ENCODE measurements at places on chromosomes 4 and X. TPM values are rescaled to one million over a fixed set of nuclear protein-coding genes. Genes with fewer than 3 reads are reported as not detected.

DNA sequence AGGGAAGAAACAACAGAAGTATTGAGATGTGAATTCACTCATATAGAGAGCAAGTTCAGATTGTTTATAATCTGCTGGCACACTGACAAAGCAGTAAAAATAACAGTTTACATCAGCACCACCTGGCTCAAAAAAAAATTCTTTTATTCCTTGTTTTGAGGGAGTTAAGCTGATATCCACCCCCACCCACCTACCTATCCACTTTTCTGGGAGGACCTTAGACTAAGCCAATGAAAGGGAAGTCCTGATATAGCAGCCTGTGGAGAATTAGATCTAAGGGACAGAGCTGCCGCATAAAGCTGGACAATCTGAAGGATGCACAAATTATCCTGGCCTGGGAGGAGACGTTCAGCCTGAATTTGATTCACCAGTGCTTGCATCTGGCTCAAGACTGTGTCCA lies 264.5 kb downstream of the RCHY1 start:
- DNase-seq, result no peak

DNA sequence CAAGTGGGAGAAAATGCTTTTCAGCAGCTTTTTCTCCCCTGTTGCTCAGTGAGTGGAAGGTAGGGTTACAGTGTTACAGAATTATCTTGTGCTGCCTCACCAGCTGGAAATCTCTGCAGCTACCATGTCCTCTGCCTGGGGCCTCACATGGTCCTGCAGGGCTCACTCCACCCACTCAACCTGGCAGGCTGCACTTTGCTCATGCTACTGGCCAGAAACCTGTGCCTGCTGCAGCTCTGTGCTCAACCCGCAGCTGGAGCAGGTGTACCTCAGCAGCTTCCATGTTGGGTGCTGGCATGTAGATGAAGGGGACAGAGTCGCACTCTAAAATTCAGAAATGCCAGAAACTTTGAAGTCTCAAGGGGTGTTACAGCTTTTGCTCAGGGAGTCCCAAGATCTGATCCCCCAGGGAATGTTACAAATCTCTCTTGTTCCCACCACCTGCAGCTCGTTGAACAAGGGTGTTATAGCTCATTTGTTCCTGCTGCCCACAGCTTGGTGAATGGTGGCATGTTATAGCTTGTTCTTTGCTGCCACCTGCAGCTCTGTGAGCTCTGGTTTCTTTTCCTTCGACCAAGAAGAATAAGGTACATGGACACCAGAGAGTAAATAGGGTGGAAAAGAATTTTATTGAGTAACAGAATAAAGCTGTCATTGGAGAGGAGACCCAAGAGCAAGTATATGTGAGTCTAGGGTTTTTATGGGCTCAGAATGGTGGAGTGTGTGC lies 845.8 kb downstream of the TECRL start:
- no peak for DNase-seq

GRCh38 chrX:109773374-109773773 lies 40.3 kb upstream of the ACSL4 start:
- no peak for DNase-seq

The TKTL2 gene
- total RNA-seq, result 0.15 TPM

The MGAT4D gene
- not detected for total RNA-seq

The FGB gene
- total RNA-seq, result 0.38 TPM

Data from Calu3 (cell line).